ENCODE measurements at places on chromosomes 3 and 15. TPM values are rescaled to one million over a fixed set of nuclear protein-coding genes. Genes with fewer than 3 reads are reported as not detected.

DNA sequence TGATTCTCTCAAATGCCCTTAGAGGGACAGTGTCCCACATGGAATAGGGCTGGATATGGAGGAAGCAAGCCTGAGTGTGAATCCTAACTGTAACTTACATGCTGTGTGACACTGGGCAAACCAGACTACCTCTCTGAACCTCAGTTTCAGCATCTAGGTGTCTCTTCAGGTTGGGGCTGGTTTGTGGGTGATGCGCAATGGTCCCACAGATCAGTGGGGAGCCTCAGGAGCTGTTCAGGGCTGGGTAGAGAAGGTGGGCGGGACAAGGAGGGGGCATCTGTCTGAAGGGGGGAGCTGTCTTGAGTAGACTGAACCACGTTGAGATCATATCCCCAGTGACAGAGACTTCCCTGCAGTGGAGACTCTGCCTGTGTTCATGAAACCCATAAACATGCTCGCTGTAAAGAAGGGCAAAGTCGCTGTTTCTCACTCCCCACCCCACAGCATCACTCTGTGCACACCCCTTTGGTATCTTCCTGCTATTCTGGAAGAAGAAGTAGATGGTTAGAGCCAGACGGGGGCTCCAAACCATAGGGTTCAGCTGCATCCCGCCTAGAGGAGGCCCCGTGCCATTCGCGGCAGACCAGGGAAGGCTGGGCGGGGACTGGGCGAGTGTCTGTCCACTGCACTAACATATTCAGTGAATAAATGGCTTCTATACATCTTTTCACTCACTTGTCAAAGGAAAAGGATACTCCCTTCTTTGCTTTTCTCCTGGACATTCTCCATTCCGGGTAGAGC lies 28.4 kb downstream of the SRPRB start:
- no peak for DNase-seq

DNA sequence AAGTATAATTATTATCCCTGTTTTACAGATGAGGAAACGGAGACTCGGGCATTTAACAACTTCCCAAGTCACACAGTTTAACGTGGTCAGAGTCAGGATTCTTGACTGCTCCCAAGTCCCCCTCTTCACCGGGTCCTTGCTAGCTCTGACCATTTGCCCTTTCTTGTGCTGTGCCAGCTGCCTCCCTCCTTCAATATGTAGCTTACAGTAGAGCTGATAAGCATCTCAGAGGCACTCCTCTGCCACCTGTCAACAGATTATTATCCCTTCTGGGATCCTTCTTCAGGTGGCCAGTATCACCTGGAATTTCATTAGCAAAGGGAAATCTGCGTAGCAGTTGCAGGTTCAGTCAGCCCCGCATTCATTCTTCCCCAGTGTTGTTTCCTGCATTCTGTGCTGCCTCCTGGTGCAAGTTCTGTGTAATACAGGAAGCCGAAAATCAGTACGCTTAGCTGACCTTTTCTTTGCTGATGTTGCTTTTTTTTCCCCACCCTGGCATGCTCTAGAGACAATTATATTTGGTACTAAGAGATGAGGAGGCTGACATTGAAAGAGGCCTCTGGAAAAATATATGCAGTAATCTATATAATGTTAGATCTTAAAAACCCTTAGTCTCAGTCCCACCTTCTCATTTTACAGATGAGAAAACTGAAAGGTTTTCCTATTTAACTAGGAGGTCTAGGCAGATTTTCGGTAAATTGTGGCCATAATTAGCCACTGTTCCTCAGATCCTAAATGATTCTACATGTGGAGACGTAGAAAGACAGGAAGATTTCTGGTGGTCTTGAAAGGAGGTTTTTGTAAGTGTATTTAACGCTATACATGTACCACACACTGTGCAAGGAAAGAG lies 24.8 kb downstream of the TMOD2 start:
- peak; percentile 64 for DNase-seq

GRCh38 chr15:37751401-37751800 lies 183.0 kb upstream of the TMCO5A start:
- no peak for DNase-seq

GRCh38 chr3:117722856-117723255 lies 1013.3 kb downstream of the TUSC7 start:
- DNase-seq, result no peak

GRCh38 chr3:48427630-48427962 lies 2.3 kb downstream of the PLXNB1 start:
- DNase-seq, result no peak

DNA sequence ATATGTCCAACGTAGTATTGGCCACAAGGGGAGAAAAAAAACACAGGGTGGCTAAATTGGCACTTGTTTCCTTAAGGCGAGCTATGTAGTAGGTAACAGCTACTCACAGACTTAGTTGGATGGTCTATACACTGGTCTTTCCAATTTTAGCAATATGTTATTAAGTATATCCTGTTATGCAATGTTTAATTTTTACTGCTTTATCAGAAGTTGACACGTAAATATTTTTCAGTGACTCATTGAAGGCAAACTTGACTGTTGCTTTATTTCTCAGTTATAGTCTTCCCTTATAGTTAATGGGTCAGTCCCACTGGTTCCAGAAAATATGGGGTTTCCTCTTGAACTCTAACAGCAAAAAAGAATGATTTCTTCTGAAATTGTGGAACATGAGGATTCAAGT lies 46.5 kb downstream of the ADPGK start:
- no peak for DNase-seq

GRCh38 chr15:92879949-92880725 lies 20.0 kb upstream of the CHD2 start:
- peak; percentile 60 for DNase-seq

- peak; percentile 86 for DNase-seq
These were observed 26.5 kb upstream of the ERC2 start for GRCh38 chr3:56494679-56495322.

DNA sequence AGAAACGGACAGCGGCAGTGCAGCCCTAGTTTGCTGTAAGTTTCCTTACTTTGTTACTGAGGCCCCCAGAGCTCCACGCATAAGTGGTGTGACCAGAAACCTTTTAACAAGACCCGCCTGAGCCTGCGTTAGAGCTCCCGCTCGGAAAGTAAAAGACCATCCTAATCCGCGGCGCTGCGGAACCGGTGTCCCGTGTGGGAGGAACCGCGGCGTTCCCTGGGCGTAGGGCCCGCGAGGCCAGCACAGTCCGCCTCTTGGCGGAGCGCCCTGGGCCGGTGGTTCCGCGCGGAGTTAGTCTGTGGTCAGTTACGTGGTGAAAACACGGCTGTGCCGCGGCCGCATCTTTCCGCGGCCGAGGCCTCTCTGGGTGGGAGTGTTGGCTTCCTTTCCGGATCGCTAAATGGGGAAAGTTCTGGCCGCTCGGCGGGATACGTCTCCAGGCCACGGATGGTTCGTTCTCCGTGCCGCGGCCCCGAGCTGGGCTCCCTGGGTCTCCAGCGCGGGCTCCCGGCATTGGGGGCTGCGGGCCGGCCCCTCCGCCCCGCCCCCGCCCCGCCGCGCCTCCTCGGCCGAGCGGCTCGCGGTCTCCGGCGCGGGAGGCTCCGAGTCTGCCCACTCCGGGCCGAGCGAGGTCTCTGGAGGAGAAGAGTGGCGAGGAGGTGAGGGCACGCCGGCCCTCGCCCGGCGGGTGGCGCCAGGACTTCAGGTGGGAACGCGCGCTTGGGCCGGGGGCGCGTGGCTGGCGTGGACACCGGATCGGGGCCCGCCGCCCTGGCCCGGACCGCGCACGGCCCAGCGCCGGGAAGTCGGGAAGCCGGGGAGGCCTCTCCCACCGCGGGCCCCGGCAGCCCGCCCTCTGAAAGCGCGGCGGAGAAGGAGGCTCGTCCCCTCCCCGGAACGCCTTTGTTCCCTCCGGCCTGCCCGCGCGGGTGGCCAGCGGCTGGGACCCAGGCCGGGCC lies 754 bp downstream of the B3GNT5 start:
- DNase-seq, result peak; percentile 32

DNA sequence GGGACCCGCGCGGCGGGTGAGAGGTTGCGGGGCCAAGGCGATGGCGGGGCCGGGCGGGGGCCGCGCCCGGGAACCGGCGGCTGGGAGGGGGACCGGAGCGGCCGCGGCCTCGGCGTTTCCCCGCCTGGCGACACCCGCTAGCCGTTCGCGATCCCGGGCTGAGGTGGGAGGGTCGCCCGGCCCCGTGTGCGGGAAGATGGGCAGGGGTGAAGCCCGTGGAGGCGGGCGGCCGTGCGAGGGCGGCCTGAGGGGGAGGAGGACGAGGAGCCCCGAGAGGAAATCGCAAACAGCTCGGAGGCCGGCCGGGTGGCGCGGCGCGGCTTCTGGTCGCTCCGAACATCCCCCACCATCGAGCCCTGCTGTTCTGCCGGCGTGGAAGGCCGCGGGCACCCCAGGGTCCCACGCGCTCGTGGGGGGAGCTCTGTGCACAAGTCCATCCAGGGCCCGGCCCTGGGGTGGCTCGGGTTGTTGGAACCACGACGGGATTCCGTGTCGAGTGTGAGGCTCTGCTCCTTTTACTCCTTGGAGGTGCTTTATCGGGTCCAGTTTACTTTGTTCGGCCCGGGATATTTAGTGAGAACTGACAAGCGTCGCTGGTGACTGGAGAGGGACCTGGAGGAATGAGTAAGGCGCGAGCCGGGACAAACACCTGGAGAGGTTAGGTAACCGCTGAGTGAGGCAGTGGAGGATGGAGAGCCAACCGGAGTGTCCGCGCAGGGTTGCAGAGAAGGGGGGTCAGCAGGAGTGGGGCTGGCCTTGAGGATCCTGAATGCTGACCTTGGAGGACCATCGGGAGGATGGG lies 728 bp downstream of the CRTC3 start:
- DNase-seq, result peak; percentile 67

DNA sequence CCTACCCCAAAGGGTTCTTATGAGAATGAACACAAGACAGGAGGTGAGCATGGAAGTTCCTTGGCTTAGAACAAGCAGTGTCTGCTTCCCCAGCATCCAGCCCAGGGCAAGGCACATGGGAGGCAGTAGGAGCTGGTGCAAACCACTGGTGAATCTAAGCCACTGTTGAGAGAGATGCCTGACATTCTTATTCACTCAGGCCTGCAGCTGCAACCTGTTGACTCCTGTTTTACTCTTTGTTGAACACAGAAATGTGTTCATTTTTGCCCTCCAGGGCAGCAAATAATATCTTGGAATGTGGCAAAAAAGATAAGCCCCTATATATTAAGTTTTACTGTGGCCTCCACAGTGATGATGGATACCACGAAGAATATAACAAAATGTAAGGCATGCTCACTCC lies 8.9 kb upstream of the PAK6 start:
- no peak for DNase-seq

GRCh38 chr3:13839726-13840340 lies 40.0 kb downstream of the WNT7A start:
- no peak for DNase-seq

DNA sequence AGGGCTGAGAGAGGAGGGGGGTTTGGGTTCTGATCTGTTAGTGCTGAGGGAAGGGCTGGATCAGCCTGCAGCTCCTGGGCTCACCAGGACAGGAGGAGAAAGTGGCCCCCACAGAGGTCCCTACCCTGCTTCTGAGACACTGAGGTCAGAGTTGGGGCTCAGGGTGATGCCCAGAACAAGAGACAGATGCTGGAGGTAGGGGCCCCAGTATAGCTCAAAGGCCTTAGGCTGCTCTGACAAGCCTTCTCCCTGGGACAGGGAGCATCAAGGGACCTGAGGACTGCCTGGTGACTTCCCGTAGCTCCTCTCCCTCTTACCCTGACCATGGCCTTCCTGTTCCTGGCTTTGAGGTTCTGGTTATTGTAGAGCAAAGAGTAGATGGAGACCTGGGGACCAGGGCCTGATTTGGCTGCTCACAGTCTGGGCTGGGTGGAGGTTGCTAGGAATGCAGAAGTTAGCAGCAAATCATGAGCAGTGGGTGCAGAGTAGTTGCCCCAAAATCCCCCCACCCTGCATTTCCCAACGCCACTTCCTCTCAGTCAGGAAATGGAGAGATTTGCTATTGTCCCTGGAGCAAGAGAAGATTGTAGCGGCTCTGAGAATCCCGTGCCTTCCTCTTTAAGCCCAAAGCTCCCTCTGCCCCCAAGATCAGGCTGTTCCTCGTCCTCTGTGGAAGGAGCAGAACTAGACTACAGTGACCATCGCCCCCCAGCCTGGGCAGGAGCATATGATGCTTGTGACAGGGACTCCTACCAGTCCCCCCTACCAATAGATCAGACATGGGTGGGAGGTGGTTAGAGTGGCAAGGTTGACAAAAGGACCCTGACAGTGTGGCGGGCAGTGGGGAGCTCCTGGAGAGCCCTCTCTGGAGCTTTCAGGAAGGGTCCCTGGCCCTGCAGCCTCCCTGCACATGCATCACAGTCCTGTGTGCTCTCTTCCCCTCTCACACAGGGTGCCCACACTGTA lies 47.4 kb upstream of the SEC22A start:
- no peak for DNase-seq

- no peak for DNase-seq
These were observed 153.1 kb downstream of the CLSTN2 start for GRCh38 chr3:140088058-140088457.

- no peak for DNase-seq
These were observed 332.6 kb upstream of the KCNMB2 start for GRCh38 chr3:178203650-178204049.

DNA sequence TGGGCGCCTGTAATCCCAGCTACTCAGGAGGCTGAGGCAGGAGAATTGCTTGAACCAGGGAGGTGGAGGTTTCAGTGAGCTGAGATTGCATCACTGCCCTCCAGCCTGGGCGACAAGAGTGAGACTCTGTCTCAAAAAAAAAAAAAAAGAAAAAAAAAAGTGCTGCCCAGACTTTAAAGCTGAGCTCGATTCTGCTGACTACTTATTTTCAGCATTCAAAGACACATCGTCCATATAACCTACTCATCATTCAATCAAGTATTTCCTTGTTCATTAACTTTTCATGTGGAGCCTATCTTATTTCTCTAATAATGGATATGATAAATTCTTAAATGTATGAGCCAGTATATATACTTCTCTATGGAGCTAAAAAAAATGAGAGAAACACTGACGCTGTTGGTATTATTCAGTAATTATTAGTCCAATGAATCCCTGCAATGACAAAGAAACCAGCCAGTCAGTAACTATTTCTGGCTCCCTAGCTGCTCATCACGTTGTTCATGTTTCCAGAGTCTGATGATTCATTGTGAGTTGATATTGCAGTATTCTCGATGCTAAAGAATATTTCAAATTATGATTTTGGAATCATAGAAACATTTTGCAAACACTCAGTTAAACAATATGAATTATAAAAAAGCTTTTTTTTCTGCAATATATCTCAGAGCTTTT lies 111.9 kb downstream of the RAP2B start:
- no peak for DNase-seq

DNA sequence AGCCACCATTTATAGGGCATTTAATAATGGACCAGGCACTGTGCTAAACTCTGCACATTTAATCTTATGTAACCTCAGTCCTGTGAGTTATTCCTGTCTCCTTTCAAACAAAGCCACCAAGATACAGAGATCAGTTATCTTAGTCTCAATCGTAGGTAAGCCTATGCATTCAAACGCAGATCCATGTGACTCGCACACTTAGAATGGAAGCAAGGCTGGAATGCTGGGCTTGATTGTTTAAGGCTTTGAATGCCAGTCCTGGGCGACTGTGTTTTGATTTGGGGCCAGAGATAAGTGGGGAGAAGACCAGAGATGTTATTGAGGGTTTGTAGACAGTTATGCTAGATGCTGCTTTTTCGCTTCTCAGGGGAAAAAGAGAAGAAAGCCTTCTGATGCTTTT lies 22.2 kb downstream of the MED12L start:
- no peak for DNase-seq

GHSR gene
- total RNA-seq, result not detected

PLA1A gene
- not detected for total RNA-seq

CPB1 gene
- not detected for total RNA-seq

LRRC15 gene
- not detected for total RNA-seq

TTLL13 gene
- not detected for total RNA-seq

SLC28A2 gene
- not detected for total RNA-seq

CSNK1G1 gene
- 28.2 TPM for total RNA-seq

CHRD gene
- total RNA-seq, result not detected

ADPGK gene
- 76.2 TPM for total RNA-seq

SNTN gene
- total RNA-seq, result not detected

TGM4 gene
- not detected for total RNA-seq

SLCO2A1 gene
- total RNA-seq, result not detected
